Islet precursor cell (in vitro differentiated cells): ENCODE measurements at places on chromosomes 5 and 9.
A peak's percentile ranks its signal among the peaks of the same experiment; 100 is the strongest.

- no peak for DNase-seq
These were observed 326.5 kb downstream of the NTRK2 start for GRCh38 chr9:84996029-84996428.

GRCh38 chr9:31210978-31211570 lies 1173.4 kb upstream of the ACO1 start:
- peak; percentile 68 for DNase-seq

- DNase-seq: peak; percentile 84
These were observed 57.2 kb upstream of the DHFR start for GRCh38 chr5:80711938-80712337.

DNA sequence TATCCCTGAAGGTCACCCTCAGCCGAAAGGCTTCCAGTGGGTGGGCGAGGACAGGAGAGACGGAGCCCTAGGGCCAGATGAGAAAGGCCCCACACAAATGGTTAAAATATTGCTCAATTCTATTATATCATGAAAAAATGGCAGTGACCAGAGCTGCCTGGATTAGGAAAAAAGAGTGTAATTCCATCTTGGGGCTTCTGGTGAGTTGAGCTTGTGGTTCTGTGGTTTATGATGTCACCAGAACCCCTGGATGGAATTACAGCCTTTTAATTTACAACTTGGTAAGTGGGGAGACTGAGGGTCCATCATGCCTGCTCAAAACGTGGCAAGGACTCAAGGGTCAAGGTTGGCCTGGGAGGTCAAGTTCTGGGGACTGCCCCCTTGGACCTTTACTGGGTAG lies 55.5 kb upstream of the STC2 start:
- DNase-seq: peak; percentile 21
